Non-pigmented ciliary epithelial cell (primary cell): ENCODE measurements at places on chromosomes 1 and 21.

DNA sequence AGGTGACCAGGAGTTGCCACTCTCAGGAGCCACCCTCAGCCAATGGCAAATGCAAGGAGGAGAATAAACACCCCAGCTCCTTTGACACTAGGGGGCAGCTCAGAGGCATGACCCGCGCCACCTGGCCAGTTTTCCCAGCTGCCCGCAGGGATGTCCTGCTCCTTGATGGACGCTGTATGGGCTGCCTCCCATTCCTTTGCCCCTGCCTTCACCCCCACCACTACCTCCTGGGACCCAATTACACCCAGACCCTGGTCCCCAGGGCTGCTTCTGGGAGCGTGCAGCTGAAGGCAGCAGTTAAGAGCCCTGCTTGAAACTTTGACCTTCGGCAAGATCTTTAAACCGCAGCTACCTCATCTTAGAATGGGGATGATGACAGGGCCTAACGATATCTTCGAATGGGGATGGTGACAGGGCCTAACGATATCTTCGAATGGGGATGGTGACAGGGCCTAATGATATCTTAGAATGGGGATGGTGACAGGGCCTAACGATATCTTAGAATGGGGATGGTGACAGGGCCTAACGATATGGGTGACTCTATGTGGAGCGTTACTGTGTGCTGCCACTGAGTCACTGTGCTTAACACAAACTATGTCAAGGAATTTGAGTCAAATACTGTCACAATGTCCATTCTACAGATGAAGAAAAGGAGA lies 163.0 kb upstream of the KAZN start:
- DNase-seq: no peak

GRCh38 chr21:42997053-42997452 lies 22.7 kb downstream of the PKNOX1 start:
- DNase-seq: peak; percentile 92

- DNase-seq: peak; percentile 46
Measured at GRCh38 chr1:82388679-82389078, 587.9 kb downstream of the ADGRL2 start.

DNA sequence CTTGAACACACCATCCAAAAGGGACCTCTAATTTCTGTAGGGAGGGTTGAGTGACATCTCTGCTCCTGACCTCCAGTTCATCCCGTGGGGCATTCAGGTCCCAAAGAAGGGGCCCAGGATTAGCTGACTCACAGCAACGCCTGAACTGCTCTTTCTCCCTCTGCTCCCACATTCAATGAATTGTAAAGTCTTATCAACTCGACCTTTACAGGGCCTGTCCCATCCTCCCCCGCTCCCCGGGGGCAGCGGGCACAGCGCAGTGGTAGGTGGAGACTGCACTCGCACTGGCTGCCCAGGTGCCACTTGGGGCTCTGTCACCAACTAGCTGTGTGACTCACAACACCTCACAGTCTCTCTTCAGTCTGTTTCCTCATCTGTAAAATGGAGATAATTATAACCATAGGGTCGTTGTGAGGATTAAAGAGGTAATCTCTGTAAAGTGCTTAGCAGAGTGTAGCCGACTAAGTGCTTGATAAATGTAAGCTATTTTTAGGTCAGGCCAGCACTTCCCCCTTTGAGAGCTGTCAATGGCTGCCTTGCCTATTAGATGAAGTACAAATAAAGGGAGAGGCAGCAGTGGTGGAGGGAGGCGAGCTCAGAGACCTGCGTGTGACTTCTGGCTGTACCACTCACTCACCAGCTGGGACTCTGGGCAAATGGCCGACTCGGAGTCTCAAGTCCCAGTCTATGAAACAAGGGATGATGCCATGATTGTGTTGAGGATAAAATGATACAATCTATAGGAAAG lies 637 bp upstream of the MYBPHL start:
- no peak for DNase-seq

- DNase-seq: no peak
Measured at GRCh38 chr1:84006591-84006990, 7.7 kb upstream of the TTLL7 start.

DNA sequence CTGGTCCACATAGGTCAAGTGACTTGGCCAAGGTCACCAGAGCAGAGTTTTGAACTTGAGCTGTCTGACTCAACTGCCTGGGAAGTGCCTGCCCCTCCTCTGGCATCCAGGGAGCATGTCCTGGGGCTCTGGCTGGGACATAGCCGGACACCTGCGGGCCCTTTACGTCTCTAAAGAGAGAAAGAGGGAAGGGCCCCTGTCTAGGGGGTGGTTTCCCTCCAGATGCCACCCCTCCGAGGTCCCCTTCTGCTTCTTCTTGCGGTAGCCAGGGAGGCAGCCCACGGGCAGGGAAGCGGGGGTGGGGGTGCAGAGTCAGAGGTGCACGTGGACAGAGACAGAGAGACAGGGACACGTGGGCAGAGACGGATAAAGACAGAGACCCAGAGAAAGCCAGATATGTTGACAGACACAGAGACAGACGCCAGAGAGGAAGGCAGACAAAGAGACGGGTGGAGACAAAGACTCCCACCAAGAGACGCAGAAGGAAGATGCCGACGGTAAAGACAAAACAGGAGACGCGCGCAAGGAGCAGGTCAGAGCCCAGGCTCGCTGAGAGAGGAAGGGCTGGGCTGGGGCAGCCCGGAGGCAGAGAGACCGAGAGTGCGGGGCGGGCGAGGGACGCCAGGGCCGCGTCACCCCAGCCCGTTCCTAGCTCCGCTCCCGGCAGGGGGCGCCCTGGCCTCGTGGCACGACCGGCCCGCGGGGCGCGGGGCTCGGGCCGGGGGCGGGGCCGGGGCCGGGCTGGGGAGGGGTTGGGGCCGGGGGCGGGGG lies 458 bp upstream of the ALPL start:
- no peak for DNase-seq

DNA sequence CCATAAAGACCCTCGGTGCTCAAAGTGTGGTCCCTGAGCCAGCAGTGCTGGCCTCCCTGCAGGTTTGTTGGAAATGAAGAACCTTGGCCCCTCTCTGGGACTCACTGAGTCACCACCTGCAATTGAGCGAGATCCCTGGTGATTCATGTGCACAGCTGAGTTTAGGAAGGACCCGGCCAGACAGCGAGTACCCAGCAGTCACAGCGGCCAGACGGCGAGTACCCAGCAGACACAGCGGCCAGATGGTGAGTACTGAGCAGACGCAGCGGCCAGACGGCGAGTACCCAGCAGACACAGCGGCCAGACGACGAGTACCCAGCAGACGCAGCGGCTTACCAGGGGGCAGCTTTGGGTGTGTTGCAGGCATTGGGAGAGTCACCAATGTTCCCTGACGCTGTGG lies 123.8 kb downstream of the PRDM16 start:
- no peak for DNase-seq

GRCh38 chr1:109208394-109208793 lies 5.3 kb upstream of the SARS1 start:
- no peak for DNase-seq

DNA sequence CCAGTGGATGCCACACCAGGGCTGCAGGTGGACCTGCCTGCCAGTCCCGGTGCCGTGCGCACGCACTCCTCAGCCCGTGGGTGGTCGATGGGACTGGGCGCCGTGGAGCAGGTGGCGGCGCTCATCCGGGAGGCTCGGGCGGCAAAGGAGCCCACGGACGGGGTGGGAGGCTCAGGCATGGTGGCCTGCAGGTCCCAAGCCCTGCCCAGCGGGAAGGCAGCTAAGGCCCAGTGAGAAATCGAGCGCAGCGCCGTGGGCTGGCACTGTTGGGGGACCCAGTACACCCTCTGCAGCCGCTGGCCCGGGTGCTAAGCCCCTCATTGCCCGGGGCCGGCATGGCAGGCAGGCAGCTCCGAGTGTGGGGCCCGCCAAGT lies 1171.8 kb upstream of the B3GALT2 start:
- DNase-seq: no peak

- no peak for DNase-seq
Measured at GRCh38 chr1:116997066-116997465, 4.5 kb upstream of the CD101 start.

GRCh38 chr1:85178396-85178795 lies 22.4 kb downstream of the SYDE2 start:
- DNase-seq: no peak

- DNase-seq: no peak
Measured at GRCh38 chr1:42179275-42179674, 14.7 kb upstream of the GUCA2A start.

DNA sequence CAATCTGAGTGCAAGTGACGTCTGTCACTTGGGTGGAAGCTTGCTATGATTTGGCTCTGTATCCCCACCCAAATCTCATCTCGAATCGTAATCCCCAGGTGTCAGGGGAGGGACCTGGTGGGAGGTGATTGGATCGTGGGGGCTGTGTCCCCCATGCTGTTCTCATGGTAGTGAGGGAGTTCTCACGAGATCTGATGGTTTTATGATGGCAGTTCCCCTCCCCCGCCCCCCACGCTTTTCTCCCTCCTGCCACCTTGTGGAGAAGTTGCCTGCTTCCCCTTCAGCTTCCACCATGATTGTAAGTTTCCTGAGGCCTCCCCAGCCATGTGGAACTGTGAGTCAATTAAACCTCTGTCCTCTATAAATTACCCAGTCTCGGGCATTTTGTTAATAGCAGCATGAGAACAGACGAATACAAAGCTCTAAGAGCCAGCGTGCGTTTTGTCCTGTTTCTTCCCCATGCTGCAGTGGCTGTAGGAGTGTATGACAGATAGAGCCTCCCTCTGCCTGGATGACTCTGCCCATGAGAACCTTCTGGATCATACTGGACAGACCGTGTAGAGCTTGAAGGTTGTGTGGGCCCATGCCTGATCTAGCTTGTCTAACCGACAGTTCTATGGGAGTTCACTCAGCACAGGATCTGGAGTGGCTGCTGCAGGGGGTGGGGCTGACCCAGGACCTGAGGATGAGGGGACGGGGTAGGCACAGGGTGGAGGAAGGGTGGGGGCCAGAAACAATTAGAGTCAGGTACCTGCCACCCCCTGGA lies 139.7 kb upstream of the ERRFI1 start:
- DNase-seq: no peak

DNA sequence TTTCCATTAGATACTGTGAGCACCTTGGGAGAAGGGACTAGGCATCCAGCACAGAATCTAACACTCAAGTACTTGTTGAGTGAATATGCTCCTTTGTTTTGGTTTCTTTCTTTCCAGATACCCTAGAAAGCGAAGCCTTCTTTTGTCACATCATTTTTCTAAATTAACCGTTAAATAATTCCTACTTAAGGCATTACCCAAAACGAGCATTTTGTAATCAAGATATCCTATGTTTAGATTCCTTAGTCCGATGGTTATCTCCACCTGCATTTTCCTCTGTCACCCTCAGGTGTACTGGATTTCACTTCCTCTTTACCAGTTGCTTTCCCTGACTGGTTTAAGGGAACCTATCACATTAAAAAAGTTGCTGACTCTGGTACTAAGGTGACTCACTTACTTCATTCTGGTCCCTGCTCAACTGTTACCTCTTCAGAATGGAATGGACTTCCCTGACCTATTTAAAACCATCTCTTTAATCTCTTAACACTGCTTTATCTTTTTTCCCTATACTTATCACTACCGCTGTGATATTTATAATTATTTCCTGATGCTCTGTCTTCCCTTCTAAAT lies 3.2 kb downstream of the B3GALNT2 start:
- no peak for DNase-seq

DNA sequence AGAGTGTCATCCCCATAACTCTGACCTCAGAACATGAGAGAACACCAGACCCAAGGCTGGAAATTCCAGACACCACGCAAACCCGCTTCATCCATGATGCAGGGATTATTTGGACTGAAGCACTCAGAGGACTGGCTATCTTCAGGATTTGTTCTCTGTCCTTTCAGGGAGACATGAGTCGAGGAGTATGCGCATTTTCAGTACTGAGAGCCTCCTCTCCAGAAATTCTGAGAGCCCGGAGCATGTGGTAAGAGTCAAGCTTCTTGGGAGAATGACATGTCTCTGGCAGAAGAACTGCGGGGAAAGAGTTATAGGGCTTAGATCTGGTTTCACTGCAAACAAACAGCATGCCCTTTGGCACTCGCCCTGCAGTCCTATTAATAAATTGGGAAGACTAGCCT lies 6.9 kb downstream of the LAX1 start:
- DNase-seq: no peak

- DNase-seq: no peak
Measured at GRCh38 chr21:42222821-42223390, 4.0 kb downstream of the ABCG1 start.

- no peak for DNase-seq
Measured at GRCh38 chr21:29827647-29828046, 112.1 kb downstream of the GRIK1 start.

GRCh38 chr1:21524686-21525339 lies 15.6 kb downstream of the ALPL start:
- no peak for DNase-seq

- peak; percentile 46 for DNase-seq
Measured at GRCh38 chr1:10474613-10475507, at the start of gene PEX14. Gene PEX14 (plus strand): TSS chr1:10474950. CDS start chr1:10474967, 17 bp downstream.

DNA sequence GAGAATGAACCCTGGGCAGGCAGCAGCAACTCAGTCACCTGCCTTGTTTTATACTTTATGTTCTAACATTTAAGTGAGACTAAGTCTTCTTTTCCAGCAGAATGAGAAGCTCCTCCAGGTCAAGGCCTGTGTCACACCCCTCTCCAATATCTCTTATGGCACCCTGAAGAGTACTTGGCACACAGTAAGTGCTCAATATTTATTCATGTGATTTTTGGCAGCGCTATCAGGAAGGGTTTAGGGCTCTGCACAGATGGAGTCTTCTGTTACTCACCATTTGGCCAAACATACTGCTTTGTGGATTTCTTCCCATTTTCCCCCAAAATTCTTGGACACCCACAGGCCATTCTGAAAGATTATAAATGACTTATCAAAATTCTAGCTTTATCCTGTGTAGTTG lies 43.8 kb upstream of the MYBPHL start:
- no peak for DNase-seq

DNA sequence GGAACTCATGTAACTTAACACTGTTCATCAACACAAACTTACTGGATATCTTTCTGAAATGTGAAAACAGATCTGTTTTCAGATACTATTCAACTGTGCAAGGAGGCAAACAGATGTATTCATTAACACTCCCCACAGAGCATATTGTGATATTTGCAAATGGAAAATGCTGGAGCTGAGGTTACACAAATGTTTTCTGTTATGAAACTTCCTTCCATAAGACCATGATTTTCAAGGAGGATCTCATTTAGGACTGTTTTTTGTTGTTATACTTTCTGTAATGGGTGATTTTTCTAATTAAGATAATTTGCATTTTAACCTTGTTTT lies 56.1 kb downstream of the GABPA start:
- no peak for DNase-seq

- peak; percentile 17 for DNase-seq
Measured at GRCh38 chr1:107277022-107277421, 136.2 kb downstream of the NTNG1 start.

GRCh38 chr1:71861022-71861421 lies 421.3 kb downstream of the NEGR1 start:
- no peak for DNase-seq

- DNase-seq: no peak
Measured at GRCh38 chr1:203381151-203381751, 30.3 kb upstream of the FMOD start.

GRCh38 chr21:25881524-25882376 lies 147.0 kb downstream of the GABPA start:
- peak; percentile 15 for DNase-seq

GRCh38 chr21:32347351-32347750 lies 45.5 kb downstream of the URB1 start:
- no peak for DNase-seq

- DNase-seq: no peak
Measured at GRCh38 chr1:153357076-153357852, 390 bp upstream of the S100A9 start.

- no peak for DNase-seq
Measured at GRCh38 chr1:29633771-29634170, 397.4 kb downstream of the PTPRU start.
